H54 (cell line): ENCODE measurements at places on chromosomes 13 and 19.
A peak's percentile ranks its signal among the peaks of the same experiment; 100 is the strongest.

GRCh38 chr19:19403373-19403901 is 2.0 kb upstream of the GATAD2A start:
- peak; percentile 65 for DNase-seq

GRCh38 chr13:26988059-26988769 is 183.4 kb downstream of the USP12 start:
- DNase-seq: no peak

DNA sequence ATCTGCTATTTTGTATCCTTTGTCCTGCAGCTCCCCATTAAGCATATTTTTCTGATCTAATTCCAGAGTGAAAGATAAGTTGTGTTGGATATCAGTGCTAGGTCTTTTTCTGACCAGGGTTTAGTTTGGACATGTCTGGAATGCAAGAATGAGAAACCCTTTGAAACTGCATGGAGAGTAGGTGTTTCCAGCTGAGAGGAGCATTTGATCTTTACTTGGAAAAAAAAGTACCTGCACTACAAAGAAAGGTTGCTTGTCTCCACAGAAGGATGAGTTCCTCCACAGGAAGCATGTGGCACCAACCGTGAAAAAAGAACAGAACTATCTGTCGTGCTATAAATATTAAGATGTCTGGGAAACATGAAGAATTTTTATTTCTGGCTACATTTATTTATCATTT is 36.6 kb upstream of the MED4 start:
- DNase-seq: no peak

DNA sequence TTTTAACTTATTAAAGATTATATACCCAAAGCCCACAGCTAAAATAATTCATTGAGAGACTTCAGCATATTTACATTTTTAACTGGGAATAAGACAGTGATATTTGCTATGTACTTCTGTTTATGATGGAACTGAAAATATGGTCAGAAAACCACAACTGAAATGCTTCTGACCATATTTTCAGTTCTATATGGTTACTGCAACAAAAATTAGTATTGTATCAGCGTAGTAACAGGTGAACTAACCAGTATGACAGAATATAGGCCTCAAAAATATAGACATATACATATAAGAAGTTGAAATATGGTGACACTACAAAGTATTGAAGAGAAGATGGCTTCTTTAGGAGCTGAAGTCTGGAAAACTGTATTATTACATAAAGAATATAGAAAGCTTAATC is 857.4 kb downstream of the OLFM4 start:
- DNase-seq: no peak

DNA sequence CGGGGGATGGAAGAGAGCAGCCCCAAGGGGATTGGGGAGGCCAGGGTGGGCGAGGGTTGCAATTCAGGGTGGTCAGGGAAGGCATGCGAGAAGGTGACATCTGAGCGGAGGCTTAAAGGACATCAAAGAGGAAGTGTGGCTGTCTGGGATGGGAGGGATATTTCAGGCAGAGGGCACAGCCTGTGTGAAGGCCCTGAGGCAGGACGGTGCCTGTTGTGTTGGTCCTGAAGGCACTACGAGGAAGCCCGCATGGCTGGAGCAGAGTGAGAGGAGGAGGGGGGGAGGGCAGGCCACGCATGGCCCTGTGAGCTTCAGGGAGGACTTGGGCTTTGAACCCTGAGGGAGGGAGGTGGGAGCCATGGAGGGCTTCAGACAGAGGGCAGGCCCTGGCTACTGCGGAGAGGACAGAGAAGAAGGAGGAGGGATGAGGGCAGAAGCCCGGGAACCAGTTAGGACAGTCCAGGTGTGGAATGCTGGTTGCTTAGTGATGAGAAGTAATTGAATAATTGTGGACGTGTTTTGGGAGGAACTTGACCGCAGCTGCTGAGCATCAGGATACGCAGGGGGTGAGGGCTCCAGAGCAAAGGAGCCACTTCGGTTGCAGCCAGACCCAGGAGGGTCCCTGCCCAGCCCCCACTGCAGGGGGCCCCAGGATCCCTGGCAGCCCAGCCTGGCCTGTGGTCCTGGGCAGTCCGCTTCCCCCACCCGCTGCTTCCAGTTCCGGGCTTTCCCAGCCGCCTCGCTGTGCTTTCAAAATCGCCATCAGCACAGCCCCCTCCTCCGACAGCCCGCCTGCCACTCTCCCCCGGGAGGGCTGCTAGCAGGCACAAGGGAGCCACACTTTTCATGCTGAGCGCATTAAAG is 6.2 kb downstream of the TLE6 start:
- DNase-seq: peak; percentile 91

- DNase-seq: no peak
Measured at GRCh38 chr13:69524459-69525150, 583.0 kb upstream of the ATXN8OS start.

GRCh38 chr13:98427331-98427995 is 149.4 kb downstream of the STK24 start:
- DNase-seq: no peak

- no peak for DNase-seq
Measured at GRCh38 chr13:29384466-29384865, 211.0 kb downstream of the SLC7A1 start.

GRCh38 chr19:14943601-14944000 is 2.3 kb downstream of the OR7C2 start:
- no peak for DNase-seq

- no peak for DNase-seq
Measured at GRCh38 chr13:67438465-67438864, 208.3 kb upstream of the PCDH9 start.

GRCh38 chr13:31588316-31588715 is 151.0 kb upstream of the RXFP2 start:
- no peak for DNase-seq

DNA sequence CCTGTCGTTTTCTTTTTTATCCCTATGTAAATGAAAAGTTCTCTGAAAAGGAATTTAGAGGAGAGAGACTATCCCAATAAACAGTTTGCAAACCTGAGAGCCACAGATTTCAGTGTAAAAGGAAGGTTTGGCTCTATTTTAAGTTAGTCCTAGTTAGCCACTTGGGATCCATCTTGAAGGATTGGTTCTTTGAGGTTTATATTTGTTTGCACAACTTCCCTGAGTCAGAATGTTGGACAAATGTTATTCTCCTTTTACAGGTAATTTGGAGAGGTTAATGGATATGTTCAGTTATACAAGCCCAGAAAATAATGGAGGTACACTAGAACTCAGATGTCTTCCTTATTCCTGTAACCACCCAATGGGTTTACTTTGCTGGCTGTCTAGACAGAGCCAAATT is 2.6 kb upstream of the DNAJC15 start:
- no peak for DNase-seq

DNA sequence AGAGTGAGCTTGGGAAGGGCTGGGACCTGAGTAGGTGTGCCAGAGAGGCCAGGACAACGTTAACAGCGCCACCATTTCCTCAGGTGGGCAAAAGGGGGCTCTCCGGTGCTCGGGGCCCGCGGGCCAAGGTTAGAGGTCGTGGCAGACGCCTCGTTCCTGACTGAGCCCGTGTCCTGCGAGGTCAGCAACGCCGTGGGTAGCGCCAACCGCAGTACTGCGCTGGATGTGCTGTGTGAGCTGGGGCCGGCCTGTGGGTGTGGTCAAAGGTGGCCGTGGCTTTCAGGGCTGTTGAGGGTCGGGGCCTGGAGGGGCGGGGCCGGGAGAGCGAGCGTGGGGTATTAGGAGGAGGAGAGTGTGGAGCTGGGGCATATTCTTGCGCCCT is 3.7 kb downstream of the KIRREL2 start:
- DNase-seq: no peak

DNA sequence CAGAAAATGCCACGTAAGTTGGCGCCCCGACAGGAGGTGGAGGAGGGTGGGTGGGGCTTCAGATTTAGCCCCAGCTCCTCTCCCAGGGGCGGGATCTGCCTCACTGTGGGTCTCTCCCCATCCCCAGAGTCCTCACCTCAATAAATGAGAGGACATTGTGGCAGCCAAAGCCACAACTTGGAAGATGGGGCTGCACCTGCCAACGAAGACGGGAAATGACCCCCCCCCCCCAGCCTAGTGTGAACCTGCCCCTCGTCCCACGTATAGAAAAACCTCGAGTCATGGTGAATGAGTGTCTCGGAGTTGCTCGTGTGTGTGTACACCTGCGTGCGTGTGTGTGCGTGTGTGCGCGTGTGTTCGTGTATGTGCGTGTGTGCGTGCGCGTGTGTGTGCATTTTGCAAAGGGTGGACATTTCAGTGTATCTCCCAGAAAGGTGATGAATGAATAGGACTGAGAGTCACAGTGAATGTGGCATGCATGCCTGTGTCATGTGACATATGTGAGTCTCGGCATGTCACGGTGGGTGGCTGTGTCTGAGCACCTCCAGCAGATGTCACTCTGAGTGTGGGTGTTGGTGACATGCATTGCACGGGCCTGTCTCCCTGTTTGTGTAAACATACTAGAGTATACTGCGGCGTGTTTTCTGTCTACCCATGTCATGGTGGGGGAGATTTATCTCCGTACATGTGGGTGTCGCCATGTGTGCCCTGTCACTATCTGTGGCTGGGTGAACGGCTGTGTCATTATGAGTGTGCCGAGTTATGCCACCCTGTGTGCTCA is 1.5 kb upstream of the TRAPPC5 start:
- DNase-seq: no peak

- DNase-seq: no peak
Measured at GRCh38 chr13:105816994-105817393, 718.5 kb downstream of the EFNB2 start.

GRCh38 chr13:54975676-54976075 is 1947.1 kb downstream of the OLFM4 start:
- DNase-seq: no peak

DNA sequence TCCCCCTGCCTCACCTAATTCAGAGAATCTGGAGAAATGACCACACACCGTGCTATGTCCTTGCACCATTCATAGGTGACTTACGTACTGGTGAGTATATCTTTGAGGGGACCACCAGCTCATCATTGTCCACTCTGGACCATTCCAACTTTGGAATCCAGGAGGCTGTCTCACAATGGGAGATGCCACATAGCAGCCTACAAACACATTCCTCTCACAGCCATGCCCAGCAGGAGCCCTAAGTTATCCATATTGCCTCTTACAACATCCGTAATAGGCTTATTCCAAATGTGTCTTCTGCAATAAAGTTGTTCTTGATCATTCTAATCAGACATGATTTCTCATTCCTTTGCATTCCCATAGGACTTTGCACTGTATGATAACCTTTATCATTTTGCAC is 436.7 kb downstream of the EFNB2 start:
- no peak for DNase-seq

- DNase-seq: no peak
Measured at GRCh38 chr13:36031490-36031889, 99.7 kb downstream of the DCLK1 start.
